Endothelial cell of umbilical vein (primary cell): ENCODE measurements at places on chromosomes 7 and 10. TPM values are rescaled to one million over a fixed set of nuclear protein-coding genes. Genes with fewer than 3 reads are reported as not detected.

DNA sequence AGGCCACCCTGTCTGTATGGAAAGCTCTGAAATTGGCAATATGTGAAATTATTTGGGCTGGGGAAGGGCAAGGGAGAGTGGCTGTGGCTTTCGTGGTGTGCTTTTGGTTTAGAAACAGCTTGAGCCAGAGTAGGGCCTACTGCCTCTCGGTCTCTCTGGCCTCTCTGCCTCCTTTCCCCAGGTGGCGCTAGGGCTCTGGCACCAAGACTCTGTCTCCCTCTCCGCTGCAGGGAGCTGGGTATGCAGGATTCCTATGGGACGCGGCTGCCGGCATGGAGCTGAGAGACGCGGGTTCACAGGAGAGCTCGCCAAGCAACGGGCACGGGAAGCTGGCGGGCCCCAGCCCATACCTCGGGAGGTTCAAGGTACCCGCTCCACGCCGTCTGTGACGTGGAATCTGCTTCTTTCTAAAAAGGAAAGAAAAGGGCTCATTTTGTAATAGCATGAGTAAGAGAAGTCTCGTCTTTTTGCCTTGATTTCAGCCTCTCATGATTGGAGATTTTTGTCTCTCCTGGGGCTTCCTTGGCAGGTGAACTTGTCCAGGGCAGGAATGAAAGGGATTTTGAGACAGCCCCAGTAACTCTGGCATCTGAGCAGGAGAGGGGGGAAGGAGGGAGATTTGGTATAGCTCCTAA, 105.1 kb upstream of the ANLN start:
- no peak for DNase-seq
- no peak overlapping the region for H3K4me3 ChIP-seq
- H3K4me1 ChIP-seq = peaks cover 6% of the 10 kb centered on the region
- no peaks in the 10 kb centered on the region for H3K27me3 ChIP-seq
- H3K27ac ChIP-seq = no peak overlapping the region

DNA sequence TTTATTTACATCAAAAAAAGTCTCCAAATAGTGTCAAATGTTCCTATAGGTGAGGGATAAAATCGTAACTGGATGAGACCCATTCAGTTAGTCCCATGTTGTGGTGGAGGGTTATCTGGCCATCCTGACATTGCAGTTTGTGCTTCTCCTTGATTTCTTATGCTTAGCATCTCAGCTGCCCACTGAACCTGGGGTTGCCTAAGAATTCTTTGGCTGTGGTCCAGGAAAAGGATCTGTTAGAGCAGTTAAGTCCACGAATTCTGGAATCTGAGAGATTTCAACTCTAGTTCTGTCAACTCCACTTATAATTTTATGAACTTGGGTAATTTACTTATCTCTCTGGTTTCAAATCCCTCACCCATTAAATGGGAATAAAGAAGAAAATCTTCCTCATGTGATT, 1673.4 kb downstream of the REEP3 start:
- H3K4me3 ChIP-seq = no peak overlapping the region
- no peak for DNase-seq
- no peaks in the 10 kb centered on the region for H3K4me1 ChIP-seq
- H3K27me3 ChIP-seq = no peaks in the 10 kb centered on the region

DNA sequence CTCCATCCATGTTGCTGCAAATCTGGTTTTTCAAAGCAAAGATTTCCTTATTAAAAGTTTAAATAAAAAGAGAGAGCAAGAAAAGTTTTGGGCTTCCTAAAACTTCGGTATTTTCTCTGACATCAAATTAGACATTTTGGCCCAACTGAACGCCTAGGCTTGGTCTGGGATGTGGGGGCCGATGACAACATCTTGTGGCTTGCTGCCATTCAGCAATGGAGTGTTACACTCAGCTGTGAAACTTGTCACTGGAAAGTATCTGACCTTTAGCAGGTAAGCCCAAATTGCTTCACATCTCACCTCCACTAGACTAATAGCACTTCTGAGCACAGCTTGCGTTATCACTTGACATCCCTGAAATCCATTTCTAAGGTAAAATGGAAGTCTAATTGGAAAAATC, 320.6 kb downstream of the GATA3 start:
- H3K27ac ChIP-seq = no peak overlapping the region
- DNase-seq = no peak
- no peak overlapping the region for H3K4me3 ChIP-seq
- H3K36me3 ChIP-seq = no peaks in the 10 kb centered on the region

GRCh38 chr10:101896225-101896877, 52.8 kb upstream of the KCNIP2 start:
- no peak for DNase-seq
- H3K27ac ChIP-seq = no peak overlapping the region
- H3K27me3 ChIP-seq = no peaks in the 10 kb centered on the region

- H3K4me3 ChIP-seq = no peak overlapping the region
- H3K27ac ChIP-seq = no peak overlapping the region
- no peaks in the 10 kb centered on the region for H3K4me1 ChIP-seq
- DNase-seq = no peak
- no peaks in the 10 kb centered on the region for H3K36me3 ChIP-seq
Measured at GRCh38 chr10:59283456-59284091, 78.8 kb downstream of the FAM13C start.

GRCh38 chr7:124908259-124908658, 21.4 kb downstream of the POT1 start:
- no peak for DNase-seq
- H3K27me3 ChIP-seq = no peaks in the 10 kb centered on the region
- H3K36me3 ChIP-seq = no peaks in the 10 kb centered on the region
- no peak overlapping the region for H3K27ac ChIP-seq
- no peaks in the 10 kb centered on the region for H3K4me1 ChIP-seq

- H3K27ac ChIP-seq = no peak overlapping the region
- no peaks in the 10 kb centered on the region for H3K27me3 ChIP-seq
- H3K4me3 ChIP-seq = no peak overlapping the region
- H3K36me3 ChIP-seq = no peaks in the 10 kb centered on the region
Measured at GRCh38 chr10:106224676-106225075, 939.8 kb downstream of the SORCS1 start.

DNA sequence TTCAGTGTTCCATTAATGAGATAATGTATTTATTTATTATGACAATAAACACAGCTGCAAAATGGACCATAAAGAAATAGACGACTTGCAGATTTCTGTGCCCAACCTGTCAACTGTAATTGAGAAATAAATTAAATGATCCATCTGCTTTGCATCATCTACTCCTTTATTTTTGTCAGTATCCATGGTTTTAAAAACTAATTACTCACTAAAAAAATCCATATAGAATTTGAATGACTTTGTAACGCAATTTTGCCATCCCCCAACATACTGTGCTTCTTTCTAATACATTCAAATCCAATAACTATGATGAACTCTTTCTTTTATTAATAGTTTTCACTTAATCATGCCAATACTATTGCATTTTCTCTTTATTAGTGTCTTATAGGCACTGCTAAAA, 388.5 kb upstream of the SORCS1 start:
- DNase-seq = no peak
- H3K4me3 ChIP-seq = no peak overlapping the region
- no peaks in the 10 kb centered on the region for H3K4me1 ChIP-seq
- H3K27me3 ChIP-seq = no peaks in the 10 kb centered on the region
- H3K36me3 ChIP-seq = no peaks in the 10 kb centered on the region

GRCh38 chr7:45363669-45364068, 206.1 kb downstream of the RAMP3 start:
- H3K36me3 ChIP-seq = no peaks in the 10 kb centered on the region
- H3K27me3 ChIP-seq = no peaks in the 10 kb centered on the region
- H3K27ac ChIP-seq = no peak overlapping the region
- no peak for DNase-seq
- H3K4me1 ChIP-seq = no peaks in the 10 kb centered on the region

DNA sequence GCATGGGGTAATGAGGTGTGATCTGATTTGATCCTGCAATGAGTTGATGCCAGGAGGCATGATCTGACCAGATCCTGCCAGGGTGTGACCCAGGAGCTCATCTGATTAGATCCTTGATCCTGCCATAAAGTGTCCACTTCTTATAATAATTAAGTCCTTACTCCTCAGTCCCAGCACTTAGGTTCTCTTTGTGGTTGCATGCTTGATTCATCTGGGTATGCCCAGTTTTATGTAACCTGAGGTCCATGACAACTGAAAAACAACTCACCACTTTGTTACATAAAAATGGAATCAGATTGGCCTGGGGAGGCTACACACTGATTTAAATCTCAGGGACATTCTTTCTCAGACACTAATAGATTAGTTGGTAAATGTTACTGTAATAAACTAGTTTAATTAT, 19.1 kb downstream of the ACADSB start:
- no peak for DNase-seq
- no peak overlapping the region for H3K4me3 ChIP-seq
- H3K27me3 ChIP-seq = no peaks in the 10 kb centered on the region
- no peak overlapping the region for H3K27ac ChIP-seq
- no peaks in the 10 kb centered on the region for H3K36me3 ChIP-seq
- no peaks in the 10 kb centered on the region for H3K4me1 ChIP-seq

DNA sequence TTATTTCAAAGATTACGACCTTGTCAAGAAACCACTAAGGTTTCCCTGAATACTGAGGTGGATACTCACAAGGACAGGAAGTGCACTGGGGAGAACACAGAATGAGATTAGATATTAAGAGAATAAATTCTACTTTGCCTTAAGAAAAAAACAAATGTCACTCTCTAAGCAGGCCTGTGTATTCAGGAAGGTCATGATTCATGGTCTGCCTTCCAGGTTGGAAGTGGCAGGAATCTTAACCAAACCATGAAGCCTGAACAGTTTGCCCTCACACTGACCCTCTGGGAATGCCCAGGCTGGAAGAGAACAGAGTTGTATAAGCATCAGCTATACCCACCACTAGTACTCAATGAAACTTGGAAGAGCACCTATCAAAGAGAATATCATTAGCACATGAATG, 227.6 kb downstream of the DGKI start:
- DNase-seq = no peak
- no peaks in the 10 kb centered on the region for H3K36me3 ChIP-seq
- no peaks in the 10 kb centered on the region for H3K4me1 ChIP-seq
- no peaks in the 10 kb centered on the region for H3K27me3 ChIP-seq

DNA sequence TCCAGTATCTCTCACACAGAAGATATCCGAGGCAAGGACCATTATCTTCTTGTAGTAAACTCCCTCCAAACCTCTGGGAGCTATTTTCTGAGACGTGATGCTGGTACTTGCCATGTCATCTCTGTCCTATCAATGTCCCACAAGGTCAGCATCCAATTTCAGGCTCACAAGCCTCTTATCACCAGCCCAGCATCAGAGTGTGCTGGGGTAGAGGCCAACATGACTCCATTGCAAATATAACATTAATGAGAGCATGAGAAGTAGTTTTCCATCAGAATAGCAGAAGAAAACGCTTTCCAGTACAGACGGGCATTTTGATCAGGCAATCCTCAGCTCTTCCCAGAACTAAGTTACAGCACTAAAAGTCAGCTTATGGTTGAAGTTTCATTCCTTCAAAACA, 5.6 kb downstream of the MORN4 start:
- peaks cover 3% of the 10 kb centered on the region for H3K4me1 ChIP-seq
- H3K27me3 ChIP-seq = no peaks in the 10 kb centered on the region
- H3K36me3 ChIP-seq = no peaks in the 10 kb centered on the region
- H3K4me3 ChIP-seq = no peak overlapping the region

GRCh38 chr10:944034-944831, 12.7 kb upstream of the LARP4B start:
- no peak overlapping the region for H3K4me3 ChIP-seq
- H3K27ac ChIP-seq = peak overlapping the region; percentile 63
- peaks cover 8% of the 10 kb centered on the region for H3K4me1 ChIP-seq
- DNase-seq = peak; percentile 88
- H3K36me3 ChIP-seq = no peaks in the 10 kb centered on the region

The COMMD3 gene
- 48.9 and 49.8 TPM in 2 replicates for total RNA-seq

The MBL2 gene
- not detected in 2 replicates for total RNA-seq

The AKR1E2 gene
- 5.8 and 8.2 TPM in 2 replicates for total RNA-seq

The SRGN gene
- total RNA-seq = 433 and 450 TPM in 2 replicates

The TAS2R4 gene
- 0.88 and 1.4 TPM in 2 replicates for total RNA-seq

The ADCK2 gene
- 12.5 and 13.3 TPM in 2 replicates for total RNA-seq

The SEMA3A gene
- total RNA-seq = 1.2 and 1.7 TPM in 2 replicates
